ENCODE measurements at places on chromosomes 6 and 20.
A peak's percentile ranks its signal among the peaks of the same experiment; 100 is the strongest.

GRCh38 chr20:33761698-33762250 is 30.0 kb downstream of the ZNF341 start:
- DNase-seq: no peak

- DNase-seq: no peak
Observed at GRCh38 chr20:62805155-62805710, 598 bp downstream of the OGFR start.

GRCh38 chr6:36204068-36204753 is 7.7 kb downstream of the BRPF3 start:
- peak; percentile 38 for DNase-seq

DNA sequence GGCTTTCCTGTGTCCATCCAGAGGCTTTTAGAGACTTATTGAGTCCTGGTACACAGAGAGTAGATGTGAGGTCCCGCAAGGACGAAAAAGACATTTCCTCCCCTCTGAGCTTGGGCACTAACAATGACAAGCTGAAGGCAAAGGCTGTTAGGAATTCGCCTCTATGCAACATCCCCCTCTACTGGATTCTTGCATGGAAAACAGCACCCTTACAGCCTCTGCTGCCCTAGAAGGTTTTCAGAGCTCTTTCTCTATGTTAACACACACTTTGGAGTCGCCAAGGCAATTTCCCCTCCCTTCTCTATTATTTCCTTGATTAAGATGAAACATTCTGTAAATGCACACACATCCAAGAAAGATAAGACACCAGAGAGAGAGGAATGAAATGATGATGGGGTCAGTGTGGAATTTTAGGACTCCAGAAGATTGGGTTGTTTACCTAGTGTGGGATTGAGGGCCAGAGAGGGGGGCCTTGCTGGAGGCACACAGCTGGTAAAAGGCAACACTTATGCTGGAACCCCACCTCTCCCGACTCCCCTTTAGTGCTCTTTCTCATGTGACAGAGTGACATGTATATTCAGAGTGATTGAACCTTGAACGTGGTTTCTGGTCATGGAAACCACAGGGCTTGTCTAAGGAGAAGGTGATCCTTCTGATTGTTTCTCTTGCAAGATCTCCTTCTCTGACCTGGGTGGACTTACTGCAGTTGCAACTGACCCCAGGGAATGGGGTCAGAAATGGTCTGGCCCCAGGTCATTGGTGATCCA is 300.7 kb downstream of the CLIC5 start:
- peak; percentile 32 for DNase-seq

- no peak for DNase-seq
Observed at GRCh38 chr20:46955601-46956556, 61.2 kb downstream of the EYA2 start.

GRCh38 chr6:52642368-52642767 is 28.5 kb upstream of the TMEM14A start:
- no peak for DNase-seq

GRCh38 chr6:42224222-42225028 is 6.8 kb upstream of the MRPS10 start:
- DNase-seq: no peak

GRCh38 chr6:46760925-46761324 is 14.2 kb downstream of the ANKRD66 start:
- DNase-seq: no peak

DNA sequence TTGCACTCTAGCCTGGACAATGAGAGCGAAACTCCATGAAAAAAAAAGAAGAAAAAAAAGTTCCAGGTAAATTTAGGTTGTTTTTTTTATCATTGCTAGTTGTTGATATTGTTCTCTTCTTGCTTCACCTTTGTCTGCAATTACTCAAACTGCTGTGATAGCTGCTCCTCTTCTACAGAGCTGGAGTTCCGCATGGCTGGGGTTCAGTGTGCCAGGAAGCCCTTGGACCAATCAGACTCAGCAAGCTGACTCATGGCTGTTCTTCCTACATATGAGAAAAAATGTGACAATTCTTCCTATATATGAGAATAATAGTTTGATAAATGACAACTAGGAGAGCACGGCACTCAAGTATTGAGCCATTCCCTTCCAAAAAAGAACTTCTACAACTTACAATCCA is 28.4 kb downstream of the DPPA5 start:
- no peak for DNase-seq

- DNase-seq: no peak
Observed at GRCh38 chr6:11076540-11076939, 17.1 kb upstream of the SMIM13 start.

- no peak for DNase-seq
Observed at GRCh38 chr6:45590696-45591184, 213.0 kb upstream of the SUPT3H start.

GRCh38 chr6:10453596-10453995 is 38.7 kb upstream of the TFAP2A start:
- DNase-seq: no peak

DNA sequence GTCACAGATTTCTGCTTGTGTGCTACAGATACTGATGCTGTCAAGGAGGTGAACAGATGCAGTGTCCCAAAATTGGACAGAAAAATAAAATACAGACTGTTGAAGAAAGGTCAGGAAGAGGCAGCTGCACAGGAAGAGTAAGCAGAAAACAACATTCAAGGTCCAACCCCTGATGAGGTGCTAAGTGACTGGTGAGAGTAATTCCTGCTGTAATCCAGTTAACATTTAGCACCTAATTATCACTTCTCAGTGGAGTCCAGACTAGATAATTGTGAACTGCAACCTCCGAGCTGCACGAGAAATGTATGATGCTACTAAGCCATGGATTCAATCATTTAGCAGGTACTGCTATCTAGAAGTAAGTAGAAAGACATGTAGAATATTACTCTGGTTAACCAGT is 36.3 kb upstream of the NRSN1 start:
- no peak for DNase-seq

DNA sequence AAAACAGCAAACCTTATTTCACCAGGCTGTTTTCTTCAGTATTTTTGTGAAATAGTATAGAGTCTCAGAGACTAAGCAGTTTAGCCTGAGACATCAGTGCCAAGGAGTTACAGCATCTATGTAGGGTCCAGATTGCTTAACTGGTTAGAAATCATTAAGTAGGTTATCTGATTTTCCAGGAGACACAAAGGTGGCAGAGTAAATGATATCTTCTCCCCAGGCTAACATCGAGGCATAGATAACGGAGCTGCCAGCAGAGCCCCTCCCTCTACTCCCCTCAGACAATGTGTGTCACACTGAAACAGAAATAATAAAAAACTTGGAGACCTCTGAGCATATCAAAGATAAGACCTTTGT is 473.0 kb upstream of the CITED2 start:
- DNase-seq: no peak

DNA sequence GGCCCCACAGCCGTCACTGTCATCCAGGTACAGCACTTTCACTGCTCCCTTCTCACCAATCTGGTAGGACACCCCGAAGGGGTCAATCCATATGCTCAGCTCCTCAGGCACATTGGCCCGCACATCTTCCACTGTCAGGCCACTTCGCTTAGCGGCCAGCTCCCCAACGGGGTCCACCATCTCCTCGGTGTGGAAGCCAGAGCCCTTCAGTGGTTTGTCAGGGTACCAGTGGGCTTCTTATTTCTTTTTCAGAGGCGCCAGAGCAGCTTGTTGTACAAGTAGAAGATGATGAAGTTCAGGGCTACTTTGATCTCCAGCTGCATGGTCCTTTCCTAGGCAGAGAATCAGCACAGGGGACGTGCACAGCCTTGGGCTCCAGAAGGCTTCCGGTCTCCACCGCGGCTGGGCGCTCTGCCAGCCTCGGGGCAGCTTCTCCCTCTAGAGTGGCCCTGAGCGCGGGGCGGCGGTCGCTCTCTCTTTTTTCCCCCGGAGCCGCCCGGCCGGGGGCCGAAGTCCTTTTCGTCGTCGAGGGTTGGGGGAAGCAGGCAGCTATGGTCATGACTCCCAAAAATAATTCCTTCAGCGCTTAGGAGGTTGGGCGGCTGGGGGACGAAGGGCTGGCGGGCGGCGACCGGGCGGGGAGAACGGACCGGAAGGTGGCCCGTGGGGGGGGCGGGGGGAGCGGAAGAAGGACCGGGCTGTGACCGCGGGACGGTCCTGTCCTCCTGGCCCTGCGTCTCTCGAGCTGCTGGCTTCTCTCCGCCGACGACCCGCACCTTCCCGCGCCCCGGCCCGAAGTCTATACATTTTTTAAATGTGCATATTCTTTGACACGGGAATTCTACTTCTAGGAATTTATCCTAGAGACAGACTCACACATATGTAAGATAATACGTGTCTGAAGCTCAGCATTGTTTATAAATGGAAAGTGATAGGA is 6.5 kb upstream of the ZSCAN9 start:
- DNase-seq: no peak

- no peak for DNase-seq
Observed at GRCh38 chr6:17390276-17390675, 3.1 kb upstream of the CAP2 start.

GRCh38 chr6:797479-798077 is 104.6 kb upstream of the EXOC2 start:
- peak; percentile 9 for DNase-seq

GRCh38 chr6:66926060-66926459 is 1219.0 kb upstream of the EYS start:
- DNase-seq: no peak

DNA sequence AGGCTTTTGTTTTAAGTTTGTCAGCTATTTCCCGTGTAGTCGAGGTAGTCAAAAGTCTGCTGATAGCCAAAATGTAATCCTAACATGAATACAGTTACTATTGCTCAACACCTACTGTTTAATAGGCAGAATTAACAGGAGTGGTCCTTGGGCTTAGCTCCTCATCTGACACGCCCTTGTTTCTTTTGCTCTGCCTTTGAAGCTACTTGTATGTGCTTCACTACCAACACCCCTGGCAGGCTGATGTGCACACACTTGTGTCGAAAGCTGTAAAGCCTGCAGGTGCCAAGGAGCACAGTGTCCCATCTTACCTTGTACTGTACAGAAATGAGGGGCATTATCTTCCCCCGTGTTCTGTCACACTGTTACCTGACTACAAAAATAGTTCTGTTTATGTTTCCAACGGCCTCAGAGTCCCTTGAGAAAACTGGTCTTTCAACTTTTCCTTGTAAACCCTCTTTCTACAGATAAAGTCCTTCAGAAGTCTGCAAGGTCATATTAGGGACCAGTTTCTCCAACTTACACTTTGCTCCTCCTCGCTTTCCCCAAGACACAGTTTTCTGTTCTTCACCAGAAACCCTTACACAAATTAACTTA is 9.3 kb downstream of the SDHAF4 start:
- DNase-seq: no peak

DNA sequence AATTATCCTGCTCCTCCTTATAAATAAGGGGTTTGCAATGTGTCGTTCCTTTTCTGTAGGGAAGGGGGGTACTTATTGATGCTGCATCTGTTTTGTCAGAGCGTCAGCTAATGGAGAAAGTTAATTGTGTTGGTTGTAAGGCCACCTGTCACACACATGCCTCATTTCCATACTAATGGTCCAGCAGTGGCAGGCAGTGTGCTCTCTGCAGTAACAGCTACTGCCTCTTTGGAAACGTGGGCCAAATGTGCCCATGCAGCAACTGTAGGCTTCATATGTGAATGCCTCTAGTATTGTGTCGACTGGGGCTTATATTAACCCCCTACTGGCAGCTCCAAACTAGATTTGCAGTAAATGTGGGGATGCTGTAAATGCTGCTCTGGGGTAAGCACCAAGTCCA is 56.3 kb upstream of the OLIG3 start:
- no peak for DNase-seq

- DNase-seq: no peak
Observed at GRCh38 chr6:161838306-161839035, 564.6 kb upstream of the AGPAT4 start.

GRCh38 chr6:12803486-12803885 is 86.9 kb downstream of the PHACTR1 start:
- no peak for DNase-seq

GRCh38 chr6:141764388-141764787 is 368.3 kb upstream of the GJE1 start:
- no peak for DNase-seq

GRCh38 chr6:50591135-50591534 is 122.2 kb upstream of the TFAP2D start:
- DNase-seq: no peak

DNA sequence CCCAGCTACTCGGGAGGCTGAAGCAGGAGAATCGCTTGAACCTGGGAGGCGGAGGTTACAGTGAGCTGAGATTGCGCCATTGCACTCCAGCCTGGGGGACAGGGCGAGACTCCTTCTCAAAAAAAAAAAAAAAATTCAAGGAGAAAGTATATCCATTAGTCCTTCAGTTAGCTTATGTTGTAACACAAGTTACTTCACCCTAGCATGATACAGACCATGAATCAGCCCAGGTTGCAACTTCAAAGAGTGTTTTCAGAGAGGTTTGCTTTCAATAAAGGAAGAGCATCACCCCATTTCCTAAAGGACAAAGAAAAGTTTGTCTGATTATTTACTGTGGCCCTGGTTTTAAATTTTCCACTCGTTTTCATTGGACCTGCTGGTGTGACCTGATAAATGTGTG is 73.0 kb downstream of the SERAC1 start:
- no peak for DNase-seq

DNA sequence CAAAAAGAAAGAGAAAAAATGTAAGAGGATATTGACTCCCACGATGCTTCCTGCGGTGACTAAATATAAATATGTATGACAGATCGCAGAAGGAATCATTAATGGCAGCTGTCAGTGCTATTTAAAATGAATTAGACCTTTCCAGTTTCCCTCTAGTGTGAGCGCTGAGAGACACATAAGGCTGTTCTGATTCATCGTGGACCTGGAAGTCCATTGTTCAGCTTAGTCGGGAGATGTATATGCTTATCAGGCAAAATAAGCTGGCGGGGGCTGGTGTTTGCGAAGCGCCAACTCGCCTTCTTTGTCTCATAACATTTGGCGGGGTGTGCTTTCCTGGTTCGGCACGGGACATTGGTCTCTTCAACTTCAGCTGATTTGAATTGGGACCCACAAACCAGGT is 95.4 kb downstream of the CDH4 start:
- no peak for DNase-seq

- peak; percentile 35 for DNase-seq
Observed at GRCh38 chr6:90083891-90084290, 189.6 kb downstream of the GJA10 start.

DNA sequence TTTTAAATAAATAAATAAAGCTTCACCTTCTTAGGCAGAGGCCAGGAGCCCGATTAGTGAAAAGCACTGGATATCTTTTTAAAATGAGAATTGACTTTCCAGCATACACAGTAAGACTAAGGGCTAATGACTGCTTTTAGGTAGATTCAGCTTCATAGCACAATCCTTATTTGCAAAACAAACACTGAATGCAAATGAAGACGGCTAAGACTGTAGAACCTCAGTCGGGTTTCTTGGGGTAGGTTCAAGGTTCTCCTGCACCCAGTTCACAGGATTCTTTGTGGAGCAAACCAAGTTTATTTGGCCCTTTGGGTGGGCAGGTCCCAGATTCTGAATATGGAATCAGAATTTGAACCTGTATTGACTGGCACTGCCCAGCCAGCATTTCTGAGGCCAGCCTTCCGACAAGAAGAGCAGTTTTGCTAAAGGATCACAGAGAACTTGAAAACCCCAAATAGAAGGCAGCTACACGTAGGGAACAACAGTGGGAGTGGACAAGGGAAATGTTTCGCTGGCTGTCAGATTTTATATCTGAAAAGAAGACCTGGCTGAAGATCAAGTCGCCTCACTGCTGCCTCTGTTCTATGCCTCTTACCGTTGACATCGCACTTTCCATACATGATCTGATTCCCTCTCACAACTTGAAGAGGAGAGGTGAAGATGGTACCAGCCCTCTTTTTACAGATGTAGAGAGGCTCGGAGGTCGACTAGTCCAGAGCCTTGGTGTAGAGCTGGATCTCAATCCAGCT is 8.2 kb downstream of the TRERF1 start:
- DNase-seq: no peak

- DNase-seq: no peak
Observed at GRCh38 chr6:70886071-70886470, 70.8 kb downstream of the B3GAT2 start.
